Stimulated activated naive CD4-positive, alpha-beta T cell treated with Interleukin-2 at 50 U/mL for 16 hours (primary cell): ENCODE measurements at places on chromosomes 11 and 22.

DNA sequence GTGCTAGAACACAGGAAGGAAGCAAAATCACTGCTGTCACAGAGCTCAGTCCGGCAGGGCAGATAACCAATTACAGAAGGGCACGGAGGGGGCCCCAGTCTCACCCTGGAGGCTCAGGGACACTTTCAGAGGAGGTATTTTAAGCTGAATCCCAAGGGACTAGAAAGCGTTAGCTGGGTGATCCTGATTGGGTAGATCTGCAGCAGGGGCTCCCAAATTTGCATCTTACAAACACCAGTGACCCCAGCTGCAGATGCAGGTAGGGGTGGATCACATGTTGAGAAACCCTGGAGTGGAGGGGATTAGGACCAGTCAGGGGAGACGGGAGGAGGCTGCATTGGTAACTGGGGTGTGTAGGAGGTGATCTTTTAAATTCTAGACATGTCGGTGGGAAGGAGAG lies 91.4 kb downstream of the CSNK2A3 start:
- no peak for DNase-seq

DNA sequence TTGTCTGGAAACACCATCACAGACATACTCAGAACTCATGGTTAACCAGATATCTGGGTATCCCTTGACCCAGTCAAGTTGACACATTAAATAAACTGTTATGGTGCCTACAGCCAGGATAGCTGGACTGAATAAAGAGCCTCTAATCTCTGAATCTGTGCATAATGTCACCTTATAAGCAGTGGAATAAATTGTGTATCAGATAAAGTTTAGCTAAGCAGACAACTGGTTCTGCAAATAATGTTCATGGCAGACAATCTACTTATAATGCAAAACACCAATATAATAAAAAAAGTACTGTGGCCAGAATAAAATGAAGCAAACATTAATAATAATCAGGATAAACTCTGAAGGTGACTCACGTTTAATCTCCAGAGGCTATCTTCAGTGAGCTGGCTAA lies 628.5 kb upstream of the FAT3 start:
- DNase-seq, result no peak

GRCh38 chr11:129608711-129609110 lies 206.9 kb upstream of the TMEM45B start:
- DNase-seq, result no peak

GRCh38 chr11:35905646-35906276 lies 38.1 kb upstream of the LDLRAD3 start:
- DNase-seq, result no peak
